ENCODE measurements at places on chromosomes 5 and 9.

DNA sequence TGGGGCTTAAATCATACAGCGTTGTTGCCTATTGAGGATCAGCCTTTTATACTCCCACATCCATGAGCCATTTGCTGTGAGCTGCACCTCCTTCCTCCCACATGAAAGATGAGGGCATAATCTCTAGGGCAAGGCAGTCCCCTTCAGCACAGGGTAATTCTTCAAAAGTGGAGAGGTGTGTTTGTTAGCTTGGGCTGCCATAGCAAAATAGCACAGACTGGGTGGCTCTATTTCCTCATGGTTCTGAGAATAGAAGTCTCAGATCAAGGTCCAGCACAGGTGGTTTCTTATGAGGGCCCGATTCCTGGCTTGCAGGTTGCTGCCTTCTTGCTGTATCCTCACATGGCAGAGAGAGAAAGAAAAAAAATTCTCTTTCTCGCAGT is 121.8 kb upstream of the SLC12A2 start:
- H3K27me3 ChIP-seq, result no peaks in the 10 kb centered on the region
- no peak overlapping the region for H3K4me3 ChIP-seq
- H3K36me3 ChIP-seq, result peaks cover 33% of the 10 kb centered on the region
- H3K27ac ChIP-seq, result no peak overlapping the region
- H3K4me1 ChIP-seq, result peaks cover 19% of the 10 kb centered on the region

DNA sequence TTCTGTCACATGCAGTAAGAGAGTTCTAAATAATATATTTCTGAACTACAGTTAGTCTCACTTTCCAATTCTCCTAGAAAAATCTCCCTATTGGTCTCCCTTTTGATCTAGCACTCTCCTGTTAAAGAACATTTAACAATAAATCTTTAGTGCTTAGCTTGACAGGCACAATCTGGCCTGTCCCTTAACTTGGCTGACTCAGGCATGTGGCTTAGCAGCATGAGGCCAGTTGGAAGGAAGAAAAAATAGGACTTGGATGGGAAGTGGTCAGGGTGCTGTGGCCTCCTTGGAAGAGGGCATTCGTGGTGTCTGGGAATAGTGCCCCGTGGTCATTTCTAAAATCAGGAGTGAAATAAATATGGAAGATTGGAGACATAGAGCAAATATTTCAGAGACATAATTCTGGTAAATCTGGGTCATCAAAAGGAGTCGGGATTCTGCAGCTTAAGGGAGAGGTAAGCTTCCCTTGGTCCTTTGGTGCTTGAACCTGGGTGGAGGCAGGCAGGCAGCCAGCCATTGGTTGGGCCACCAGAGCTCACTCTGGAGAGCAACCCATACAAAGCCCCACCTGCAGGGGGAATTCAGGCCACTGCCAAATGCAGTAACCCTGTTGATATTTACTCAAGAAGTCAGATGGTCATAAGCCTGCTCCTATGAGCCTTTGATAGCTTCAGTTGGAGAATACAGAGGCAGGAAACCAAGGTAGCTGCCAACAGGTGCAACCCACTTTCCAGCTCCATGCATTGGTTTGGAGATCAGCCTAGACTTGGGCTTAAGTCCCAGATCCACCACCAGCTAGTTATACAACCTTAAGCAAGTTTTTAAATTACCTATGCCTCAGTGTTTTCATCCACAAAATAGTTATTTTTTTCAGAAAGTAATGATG is 28.8 kb upstream of the TLE4 start:
- DNase-seq, result no peak
- H3K36me3 ChIP-seq, result no peaks in the 10 kb centered on the region
- peaks cover 13% of the 10 kb centered on the region for H3K27me3 ChIP-seq
- peaks cover 4% of the 10 kb centered on the region for H3K4me1 ChIP-seq
- no peak overlapping the region for H3K27ac ChIP-seq
- no peak overlapping the region for H3K4me3 ChIP-seq

- H3K36me3 ChIP-seq, result no peaks in the 10 kb centered on the region
- no peak overlapping the region for H3K4me3 ChIP-seq
- H3K27ac ChIP-seq, result no peak overlapping the region
- H3K27me3 ChIP-seq, result no peaks in the 10 kb centered on the region
Measured at GRCh38 chr5:23014266-23014665, 161.1 kb upstream of the CDH12 start.

DNA sequence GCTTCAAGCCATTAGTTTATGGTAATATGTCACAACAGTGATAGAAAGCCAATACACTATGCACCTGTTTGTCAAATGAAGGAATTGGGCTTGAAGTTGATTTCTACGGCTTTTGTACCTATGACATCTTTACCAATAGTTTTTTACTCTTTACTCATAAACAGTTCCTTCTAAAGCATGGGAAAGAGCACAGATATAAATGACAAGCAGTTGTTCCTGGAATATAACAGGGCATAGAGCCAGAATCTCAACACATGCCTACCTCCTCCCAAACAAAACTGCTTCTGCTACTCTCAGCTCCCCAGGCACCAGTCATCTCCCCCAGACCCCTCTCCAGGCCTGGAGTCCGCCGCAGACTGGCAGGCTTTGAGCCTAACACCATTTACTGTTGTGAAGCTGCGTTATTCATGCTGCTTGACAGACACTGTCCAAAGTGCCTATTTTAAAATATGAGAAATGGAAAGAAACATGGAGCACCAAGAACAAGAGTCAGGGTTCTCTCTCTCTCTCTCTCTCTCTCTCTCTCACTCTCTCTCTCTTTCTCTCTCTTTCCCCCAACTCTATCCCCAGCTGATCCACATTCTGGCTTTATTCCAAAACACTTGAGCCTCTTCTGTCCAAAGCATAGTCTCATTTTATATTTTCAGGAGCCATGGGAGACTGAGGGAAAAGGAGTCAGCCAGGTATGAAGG is 111.6 kb downstream of the ADRB2 start:
- no peaks in the 10 kb centered on the region for H3K36me3 ChIP-seq
- DNase-seq, result no peak
- H3K27ac ChIP-seq, result no peak overlapping the region
- H3K4me1 ChIP-seq, result no peaks in the 10 kb centered on the region
- H3K27me3 ChIP-seq, result peaks cover 7% of the 10 kb centered on the region
- no peak overlapping the region for H3K4me3 ChIP-seq

GRCh38 chr5:59246145-59246869 is 647.2 kb downstream of the PDE4D start:
- no peak for DNase-seq
- no peaks in the 10 kb centered on the region for H3K27me3 ChIP-seq
- no peak overlapping the region for H3K4me3 ChIP-seq
- H3K36me3 ChIP-seq, result no peaks in the 10 kb centered on the region

DNA sequence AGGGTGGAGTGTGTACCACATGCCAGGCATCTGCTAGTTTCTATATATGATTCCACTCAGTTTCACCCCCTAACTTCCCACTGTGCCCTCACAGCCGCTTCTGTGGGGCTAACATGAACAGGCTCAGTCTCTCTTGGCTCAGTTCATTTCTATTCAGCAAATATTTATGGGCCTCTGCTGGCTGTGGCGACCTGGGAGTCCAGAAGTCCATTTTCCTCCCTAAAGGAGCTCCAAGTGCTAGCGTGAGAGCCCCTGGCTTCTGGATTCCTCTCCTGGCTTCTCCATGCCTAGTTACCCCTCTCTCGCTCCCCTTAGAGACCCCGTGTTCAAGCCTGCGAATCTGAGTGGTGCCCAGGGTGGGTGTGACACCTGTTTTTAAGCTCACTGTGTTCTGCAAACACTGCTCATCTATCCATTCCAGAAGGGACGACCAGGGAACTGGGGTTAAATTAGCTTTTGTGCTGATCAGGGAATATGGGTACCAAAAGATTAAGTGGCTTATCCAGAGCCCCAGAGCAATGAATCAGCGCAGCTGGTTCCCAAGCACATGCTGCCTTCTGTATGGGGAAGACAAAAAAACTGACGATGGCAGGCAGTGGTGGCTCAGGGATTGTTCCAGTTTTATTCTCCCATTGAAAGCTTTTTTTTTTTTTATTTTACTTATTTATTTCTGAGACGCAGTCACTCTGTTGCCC is 57.6 kb downstream of the HMCN2 start:
- H3K4me1 ChIP-seq, result no peaks in the 10 kb centered on the region
- H3K36me3 ChIP-seq, result no peaks in the 10 kb centered on the region
- H3K27ac ChIP-seq, result no peak overlapping the region
- no peak overlapping the region for H3K4me3 ChIP-seq
- DNase-seq, result no peak

- no peak for DNase-seq
- no peaks in the 10 kb centered on the region for H3K27me3 ChIP-seq
Measured at GRCh38 chr5:110842948-110843347, 104.1 kb downstream of the SLC25A46 start.

- no peak for DNase-seq
- H3K27ac ChIP-seq, result no peak overlapping the region
Measured at GRCh38 chr9:13673348-13673747, 393.9 kb upstream of the MPDZ start.

- no peak overlapping the region for H3K27ac ChIP-seq
- no peak for DNase-seq
- H3K36me3 ChIP-seq, result no peaks in the 10 kb centered on the region
- no peaks in the 10 kb centered on the region for H3K27me3 ChIP-seq
- no peaks in the 10 kb centered on the region for H3K4me1 ChIP-seq
Measured at GRCh38 chr9:137952976-137953666, 75.5 kb downstream of the CACNA1B start.

DNA sequence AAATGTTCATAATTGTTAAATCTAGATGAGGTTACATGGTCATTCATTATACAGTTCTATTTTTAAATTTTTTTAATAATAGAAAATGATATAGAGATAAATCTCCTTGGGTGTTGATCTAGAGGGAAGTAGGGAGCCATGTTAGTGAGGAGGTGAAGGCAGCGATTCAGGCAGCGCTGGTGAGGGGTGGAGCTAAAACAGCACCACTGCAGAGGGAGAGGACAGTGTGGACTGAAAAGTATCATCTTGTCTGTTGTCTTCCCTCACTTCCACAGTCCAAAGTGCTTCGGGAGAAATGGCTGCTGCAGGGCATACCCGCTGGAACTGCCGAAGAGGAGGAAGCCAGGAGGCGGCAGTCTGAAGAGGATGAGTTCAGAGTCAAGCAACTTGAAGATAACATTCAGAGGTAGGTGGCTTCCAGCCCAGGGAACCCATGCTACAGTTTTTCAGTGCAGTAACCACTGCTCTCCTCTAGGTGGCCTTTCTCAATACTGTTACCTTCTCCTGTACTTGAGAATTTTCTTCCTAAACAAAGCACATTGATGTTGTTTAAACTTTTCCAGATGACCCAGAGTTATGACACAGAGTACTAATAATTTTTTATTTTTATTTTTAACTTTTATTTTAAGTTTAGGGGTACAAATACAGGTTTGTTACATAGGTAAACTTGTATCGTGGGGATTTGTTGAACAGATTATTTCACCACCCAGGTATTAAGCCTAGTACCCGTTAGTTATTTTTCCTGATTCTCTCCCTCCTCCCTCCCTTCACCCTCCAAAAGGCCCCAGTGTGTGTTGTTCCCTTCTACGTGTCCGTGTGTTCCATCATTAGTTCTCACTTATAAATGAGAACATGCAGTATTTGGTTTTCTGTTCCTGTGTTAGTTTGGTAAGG is 100.5 kb downstream of the PALM2AKAP2 start:
- peaks cover 10% of the 10 kb centered on the region for H3K27me3 ChIP-seq
- peak overlapping the region; percentile 10 for H3K27ac ChIP-seq
- peaks cover 2% of the 10 kb centered on the region for H3K4me1 ChIP-seq
- no peak overlapping the region for H3K4me3 ChIP-seq

GRCh38 chr5:142971303-142972013 is 201.3 kb downstream of the ARHGAP26 start:
- H3K27ac ChIP-seq, result no peak overlapping the region
- H3K27me3 ChIP-seq, result no peaks in the 10 kb centered on the region
- DNase-seq, result no peak
- no peak overlapping the region for H3K4me3 ChIP-seq
- peaks cover 14% of the 10 kb centered on the region for H3K4me1 ChIP-seq

GRCh38 chr5:13859270-13860065 is 85.0 kb downstream of the DNAH5 start:
- no peak overlapping the region for H3K27ac ChIP-seq
- H3K27me3 ChIP-seq, result no peaks in the 10 kb centered on the region
- DNase-seq, result no peak
- H3K36me3 ChIP-seq, result no peaks in the 10 kb centered on the region
- no peaks in the 10 kb centered on the region for H3K4me1 ChIP-seq
- no peak overlapping the region for H3K4me3 ChIP-seq

GRCh38 chr9:27247756-27248155 is 49.2 kb downstream of the EQTN start:
- no peak for DNase-seq
- no peak overlapping the region for H3K27ac ChIP-seq
- no peaks in the 10 kb centered on the region for H3K4me1 ChIP-seq
- H3K36me3 ChIP-seq, result no peaks in the 10 kb centered on the region
- no peak overlapping the region for H3K4me3 ChIP-seq

Measured in activated B cell treated with CpG ODN at 0.5 μM for 24 hours (primary cell).